ENCODE measurements at places on chromosomes 3 and 15.

DNA sequence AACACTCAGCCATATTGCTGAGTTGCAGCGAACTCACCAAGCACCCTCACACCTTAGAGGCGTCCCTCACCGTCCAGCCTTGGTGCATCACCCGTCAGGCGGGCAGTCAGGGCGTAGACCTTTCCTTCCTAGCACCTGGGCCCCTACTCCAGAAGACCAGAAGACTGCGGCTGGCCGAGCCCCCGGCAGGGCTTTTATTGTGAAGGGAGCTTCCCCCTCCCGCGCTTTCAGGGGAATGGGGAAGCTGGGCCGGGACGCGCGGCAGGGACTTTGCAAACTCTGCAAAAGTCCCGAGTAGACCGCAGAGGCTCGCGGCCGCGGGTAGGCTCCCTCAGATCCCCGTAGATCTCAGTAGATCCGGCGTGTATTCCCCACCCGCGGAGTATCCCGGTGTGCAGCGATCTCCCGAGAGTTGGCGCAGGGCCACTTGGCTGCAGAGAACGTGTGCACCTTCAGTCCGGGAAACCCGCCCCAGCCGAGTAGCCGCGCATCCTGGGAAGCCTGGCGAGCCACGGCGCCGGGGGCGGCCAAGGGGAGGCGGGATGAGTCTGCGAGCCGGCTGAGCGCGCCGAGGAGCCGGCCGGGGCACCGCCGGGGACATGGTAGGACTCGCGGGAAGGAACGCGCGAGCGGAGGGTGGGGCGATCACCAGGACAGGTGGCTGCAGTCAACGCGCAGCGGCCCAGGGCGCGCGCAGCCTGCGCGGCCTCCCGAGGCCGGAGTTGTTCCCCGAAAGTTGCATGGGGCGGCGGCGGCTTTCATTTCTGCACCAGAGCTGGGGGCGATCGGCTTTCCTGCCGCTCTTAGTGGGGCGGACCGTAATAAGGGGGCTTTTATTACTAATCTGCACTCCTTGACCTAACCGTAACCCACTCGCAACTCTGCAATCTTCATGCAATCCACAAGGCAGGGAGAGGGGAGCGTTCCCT is at the start of gene GASK1A:
Gene GASK1A (plus strand): TSS at position 268 of the 929 bp plus-strand sequence. CDS start 332 bp downstream, at position 600.
- no peak for DNase-seq

DNA sequence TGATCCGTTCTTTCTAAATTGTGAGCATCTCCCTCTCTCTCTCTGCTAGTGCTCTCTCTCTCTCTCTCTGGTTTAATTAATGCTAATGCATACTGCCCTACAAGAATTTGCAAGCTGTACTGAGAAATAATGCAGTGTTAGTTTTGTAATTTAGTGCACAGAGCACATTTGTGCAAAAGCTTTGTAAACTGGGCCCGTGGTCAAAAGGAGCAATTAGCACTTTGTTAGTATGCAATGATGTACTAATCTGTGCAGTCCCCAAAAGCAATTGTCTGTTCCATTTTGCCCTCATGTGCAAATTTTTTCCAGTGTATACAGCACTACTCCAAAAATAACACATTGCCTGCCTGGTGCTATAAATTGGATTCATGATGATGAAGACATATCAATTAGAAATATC is 184.6 kb upstream of the CMC1 start:
- no peak for DNase-seq

DNA sequence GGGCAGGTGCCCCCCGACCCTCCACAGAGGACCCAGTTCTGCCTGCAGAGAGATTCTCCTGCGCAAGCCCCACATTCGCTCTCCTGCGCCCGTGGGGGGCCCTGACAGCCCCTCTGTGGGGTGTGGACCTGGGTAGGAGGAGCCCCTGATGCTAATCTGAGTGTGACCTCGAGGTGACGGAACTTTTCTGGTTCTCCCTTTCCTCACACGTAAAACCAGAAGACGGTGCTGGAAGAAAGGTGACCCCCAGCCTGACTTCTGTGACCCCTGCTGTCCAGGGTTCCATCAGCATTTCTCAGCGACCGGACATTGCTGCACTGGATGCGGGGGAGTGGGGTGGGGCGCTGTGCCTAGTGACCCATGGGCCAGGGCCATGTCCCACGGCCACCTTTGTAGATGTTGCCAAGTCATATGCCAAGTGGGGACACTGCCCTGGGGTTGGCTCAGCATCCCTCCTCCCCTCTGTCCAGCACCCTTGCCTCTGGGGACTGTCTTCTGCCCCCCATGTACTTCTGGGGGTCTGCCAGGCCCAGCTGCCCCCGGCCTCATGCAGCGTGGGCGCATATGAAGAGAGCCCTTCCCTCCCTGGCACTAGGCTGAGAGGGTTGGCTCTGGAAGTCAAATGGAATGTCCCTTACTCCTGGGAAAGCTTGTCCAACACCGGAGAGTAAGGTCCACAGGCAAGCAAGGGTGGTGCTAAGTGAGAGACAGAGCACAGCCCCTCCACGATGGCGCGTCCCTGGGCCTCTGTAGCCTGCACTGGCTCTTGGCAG is 129.1 kb upstream of the MEF2A start:
- DNase-seq: no peak

GRCh38 chr3:100730524-100730923 is 21.2 kb downstream of the TFG start:
- no peak for DNase-seq

DNA sequence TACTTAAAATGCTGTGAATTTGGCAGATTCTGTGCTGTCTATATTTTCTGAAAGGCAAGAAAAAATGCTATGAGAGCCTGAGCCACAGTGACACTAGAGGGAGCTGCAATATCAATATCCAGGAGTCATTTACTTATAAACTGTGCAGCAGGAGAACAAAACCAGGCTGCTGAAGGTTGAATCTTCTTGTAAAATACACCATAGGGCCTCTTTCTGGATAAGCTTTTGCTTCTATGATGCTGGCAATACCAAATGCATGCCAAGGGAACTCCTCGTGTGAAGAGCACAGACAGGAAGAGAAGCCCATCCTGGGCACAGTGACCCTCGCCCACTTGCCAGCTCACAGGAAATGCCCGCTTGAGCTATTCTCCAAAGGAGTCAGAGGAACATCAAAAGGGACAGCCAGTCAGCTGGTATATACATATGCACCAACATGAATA is 48.0 kb upstream of the TSPAN3 start:
- DNase-seq: no peak

DNA sequence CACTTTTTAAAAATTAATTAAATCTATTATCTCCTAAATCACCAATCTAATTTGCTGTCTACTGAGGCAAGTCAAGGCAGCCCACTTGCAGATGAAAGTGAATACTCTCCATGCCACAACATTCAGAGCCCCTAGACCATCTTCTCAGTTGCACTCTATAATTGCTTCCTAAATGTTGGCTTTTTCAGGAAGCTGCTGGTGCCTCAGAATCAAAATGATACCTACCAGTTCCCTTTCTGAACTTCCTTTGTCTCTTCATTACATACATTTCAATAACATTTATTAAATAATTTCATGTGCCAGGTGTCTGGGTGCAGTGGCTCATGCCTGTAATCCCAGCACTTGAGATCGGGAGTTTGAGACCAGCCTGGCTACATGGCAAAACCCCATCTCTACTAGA is 124.1 kb downstream of the SERPINI1 start:
- DNase-seq: no peak
